ENCODE measurements at places on chromosomes 6 and 20. TPM values are rescaled to one million over a fixed set of nuclear protein-coding genes. Genes with fewer than 3 reads are reported as not detected.
A peak's percentile ranks its signal among the peaks of the same experiment; 100 is the strongest.

GRCh38 chr20:1702328-1702727, 44.7 kb upstream of the SIRPG start:
- DNase-seq = no peak

- no peak for DNase-seq
These were observed 54.8 kb downstream of the FAM120B start for GRCh38 chr6:170361335-170361734.

- no peak for DNase-seq
These were observed at the start of gene SEL1L2 for GRCh38 chr20:13990465-13990864. Gene SEL1L2, minus strand, starts transcription at chr20:13990614. Its CDS starts 80 bp downstream, at chr20:13990534.

DNA sequence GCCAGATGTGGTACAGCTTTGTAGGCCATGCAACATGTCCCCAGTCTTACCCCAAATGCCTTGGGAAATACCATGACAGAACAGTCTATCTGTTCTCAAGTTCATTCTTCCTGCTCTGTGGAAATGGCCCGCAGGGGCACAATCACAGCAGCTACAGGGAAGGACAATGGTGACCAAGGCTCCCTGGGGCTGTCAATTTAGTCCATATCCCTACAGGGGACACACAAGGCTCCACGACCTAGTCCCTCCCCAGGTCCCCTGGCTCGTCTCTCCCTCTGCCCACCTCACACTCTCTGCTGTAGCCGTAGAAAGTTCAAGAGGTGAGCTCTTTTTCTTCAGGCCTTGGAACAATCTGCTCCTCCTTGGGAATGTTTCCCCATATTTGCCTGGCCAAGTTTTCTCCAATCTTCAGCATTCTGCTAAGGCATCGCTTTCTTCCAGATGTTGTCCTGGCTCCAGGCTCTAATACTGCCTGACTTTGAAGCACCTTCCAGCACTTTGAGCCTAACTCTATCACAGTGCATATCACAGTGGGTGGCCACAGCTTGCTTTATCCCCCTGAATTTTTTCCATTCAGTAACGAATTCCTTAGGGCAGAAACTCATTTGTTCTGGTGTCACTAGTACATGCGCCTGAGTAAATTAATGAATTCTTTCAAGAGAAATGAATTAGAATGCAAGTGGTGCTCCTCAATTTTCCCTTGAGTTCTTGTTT, 92.6 kb downstream of the MAP3K7 start:
- peak; percentile 41 for DNase-seq

DNA sequence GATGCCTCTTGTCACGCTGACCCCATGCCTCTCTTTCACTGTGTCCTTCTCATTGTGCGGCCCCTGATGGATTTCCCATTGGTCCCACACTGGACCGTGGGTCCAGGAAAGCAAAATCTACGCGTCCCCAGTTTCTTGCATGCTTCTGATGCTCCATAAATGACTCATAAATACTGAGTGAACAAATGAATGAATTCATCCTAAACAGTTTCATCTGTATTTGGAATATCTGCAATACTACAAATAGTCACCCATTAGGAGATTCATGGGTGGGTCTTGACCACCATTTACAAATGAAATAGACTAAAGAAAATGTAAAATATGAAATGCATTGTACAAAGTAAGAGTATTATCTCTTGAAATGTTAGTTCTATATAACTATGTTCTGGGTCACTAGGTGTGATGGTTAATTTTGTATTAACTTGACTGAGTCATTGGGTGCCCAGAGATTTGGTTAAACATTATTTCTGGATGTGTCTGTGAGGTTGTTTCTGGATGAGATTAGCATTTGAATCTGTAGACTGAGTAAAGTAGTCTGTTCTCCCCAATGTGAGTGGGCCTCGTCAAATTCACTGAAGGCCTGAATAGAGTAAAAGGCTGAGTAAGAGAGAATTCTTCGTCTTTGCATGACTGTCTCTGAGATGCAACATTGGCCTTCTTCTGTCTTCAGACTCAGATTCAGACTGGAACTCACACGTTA, 448.7 kb downstream of the PREX1 start:
- no peak for DNase-seq

The TEAD3 gene
- total RNA-seq = 19.4 TPM

The DEFB123 gene
- not detected for total RNA-seq

The MARCKS gene
- total RNA-seq = 127 TPM
